Naive B cell (primary cell): ENCODE measurements at places on chromosomes 7 and 10. TPM values are rescaled to one million over a fixed set of nuclear protein-coding genes. Genes with fewer than 3 reads are reported as not detected.

Gene GCC1
- polyA plus RNA-seq, result 9.3 TPM

Gene BAG3
- polyA plus RNA-seq, result 1.2 TPM

Gene PDE6C
- polyA plus RNA-seq, result not detected

- no peak for DNase-seq
Measured at GRCh38 chr7:4766666-4767519, 8.5 kb upstream of the AP5Z1 start.

DNA sequence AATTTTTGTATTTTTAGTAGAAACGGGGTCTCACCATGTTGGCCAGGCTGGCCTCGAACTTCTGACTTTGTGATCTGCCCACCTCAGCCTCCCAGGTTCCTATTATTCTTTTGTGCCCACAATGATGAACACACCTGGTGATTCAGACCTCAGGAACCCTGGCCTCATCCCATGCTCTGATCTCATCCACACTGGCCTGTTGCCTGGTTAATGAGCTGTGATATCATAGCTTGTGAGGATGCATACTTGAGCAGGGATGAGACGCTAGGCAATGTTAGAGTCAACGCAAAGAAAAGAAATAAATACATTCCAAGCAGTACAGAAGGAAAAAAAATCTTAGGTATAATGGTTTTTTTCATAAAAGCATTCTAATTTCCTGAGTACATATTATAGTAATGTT, 82.4 kb upstream of the RNF32 start:
- no peak for DNase-seq

Gene CALHM1
- polyA plus RNA-seq, result not detected

GRCh38 chr10:18230794-18231193, 90.6 kb downstream of the CACNB2 start:
- no peak for DNase-seq

Gene FRAT2
- polyA plus RNA-seq, result 18.4 TPM

DNA sequence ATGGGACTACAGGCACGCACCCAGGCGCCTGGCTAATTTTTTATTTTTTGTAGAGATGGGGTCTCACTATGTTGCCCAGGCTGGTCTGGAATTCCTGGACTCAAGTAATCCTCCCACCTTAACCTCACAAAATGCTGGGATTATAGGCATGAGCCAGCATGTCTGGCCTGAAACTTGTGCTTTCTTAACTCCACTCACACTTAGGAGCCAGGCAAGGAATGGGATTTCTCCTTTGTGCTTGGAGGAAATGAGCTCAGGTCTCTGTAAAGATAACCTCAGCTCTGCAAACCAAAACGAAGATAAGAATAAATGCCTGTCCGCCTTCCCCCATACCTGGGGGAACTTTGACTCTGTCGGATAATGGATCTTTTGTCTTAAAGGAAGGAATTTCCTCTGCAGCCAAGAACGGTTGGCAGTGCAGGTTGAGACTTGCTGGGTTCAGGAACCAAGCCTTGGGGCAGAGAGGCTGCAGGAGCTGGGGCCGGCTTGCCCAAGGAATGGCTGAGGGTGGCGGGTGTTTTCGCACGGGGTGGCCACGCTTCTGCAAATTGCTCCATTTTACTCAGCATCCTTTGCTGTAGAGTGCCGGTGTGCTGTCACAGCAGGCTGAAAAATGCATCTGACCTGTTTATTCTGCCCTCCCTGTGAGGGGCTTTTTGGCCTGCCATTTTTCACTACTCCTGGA, 174.2 kb downstream of the KIAA1217 start:
- DNase-seq, result no peak

- DNase-seq, result no peak
Measured at GRCh38 chr10:127736222-127736914, 617 bp upstream of the FOXI2 start.

DNA sequence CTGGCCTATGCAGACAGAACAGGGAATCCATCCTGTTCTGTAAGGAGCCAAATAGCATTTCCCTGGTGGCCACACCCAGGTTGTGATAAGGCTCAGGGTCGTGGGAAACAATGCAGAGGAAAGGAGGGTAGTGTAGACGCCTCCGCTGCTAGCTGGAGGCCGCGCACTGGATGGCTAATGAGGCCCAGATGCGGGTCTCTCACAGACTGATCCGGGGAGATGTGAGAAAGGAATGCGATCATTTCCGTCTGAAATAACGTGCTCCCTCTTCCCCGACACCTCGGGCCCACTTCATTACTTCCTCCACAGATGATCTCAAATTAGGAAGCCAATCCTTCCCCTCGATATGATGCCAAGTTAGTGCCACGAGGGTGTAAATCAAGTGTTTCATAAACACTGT, 203.3 kb downstream of the TAX1BP1 start:
- DNase-seq, result no peak

DNA sequence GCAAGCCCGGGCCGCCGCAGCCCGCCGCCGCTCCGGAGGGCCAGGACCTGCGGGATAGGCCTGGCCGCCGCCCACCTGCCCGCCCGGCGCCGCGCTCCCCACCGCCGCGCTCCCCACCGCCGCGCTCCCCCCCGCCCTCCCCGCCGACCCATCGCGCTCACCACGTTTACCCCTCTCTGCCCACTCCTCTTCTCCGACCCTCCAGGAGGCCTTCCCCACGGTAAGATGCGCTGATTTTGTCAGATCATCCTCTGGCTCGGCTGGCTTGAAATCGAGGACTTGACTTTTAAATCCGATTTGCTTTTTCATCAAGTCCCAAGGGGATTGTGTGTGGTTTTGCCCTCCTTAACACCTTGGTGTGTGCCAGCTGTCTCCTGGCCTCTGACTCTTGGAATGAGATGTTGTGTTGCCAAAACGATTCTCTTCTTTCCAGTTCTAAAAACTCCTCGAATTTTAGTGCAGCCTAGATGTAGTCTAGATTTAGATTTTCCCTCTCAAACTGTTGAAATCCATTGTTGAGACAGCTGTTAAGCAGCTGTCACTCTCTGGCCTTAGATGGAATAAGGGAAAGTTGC, 738 bp downstream of the POM121 start:
- peak; percentile 19 for DNase-seq

GRCh38 chr7:155412416-155413253, 45.3 kb upstream of the EN2 start:
- DNase-seq, result peak; percentile 14

DNA sequence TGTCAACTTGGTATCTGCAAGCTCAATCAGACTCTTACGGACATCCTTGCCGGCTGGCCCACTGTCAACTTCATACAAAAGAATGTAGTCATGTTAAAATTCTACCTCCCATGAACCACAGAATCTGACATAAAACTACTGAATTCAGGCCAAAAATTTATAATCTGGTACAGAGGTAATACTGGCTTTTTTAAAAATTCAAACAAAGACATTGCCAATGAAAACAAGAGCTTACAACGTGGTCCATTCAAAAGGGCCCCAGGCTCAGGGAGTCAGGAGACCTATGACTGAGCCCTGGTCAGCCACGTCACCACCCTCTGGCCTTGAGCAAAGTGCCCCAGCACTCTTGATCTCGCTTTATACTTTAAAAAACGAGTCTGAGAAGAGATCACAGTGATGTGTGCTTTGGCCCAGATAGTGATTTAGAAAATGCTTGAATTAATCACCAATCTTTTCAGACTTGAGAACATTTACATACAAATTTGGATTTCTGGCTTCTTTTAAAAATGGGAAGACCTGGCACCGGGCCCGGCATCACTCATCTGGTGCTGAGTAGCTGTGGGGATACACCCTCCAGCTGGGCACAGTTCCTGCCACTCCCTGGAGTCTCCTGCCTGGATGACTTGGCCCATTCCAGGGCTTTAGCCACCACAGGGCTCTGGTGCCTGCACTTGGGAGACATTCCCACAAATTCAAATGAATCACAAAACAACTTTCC, 94.1 kb downstream of the PIP4K2A start:
- no peak for DNase-seq

DNA sequence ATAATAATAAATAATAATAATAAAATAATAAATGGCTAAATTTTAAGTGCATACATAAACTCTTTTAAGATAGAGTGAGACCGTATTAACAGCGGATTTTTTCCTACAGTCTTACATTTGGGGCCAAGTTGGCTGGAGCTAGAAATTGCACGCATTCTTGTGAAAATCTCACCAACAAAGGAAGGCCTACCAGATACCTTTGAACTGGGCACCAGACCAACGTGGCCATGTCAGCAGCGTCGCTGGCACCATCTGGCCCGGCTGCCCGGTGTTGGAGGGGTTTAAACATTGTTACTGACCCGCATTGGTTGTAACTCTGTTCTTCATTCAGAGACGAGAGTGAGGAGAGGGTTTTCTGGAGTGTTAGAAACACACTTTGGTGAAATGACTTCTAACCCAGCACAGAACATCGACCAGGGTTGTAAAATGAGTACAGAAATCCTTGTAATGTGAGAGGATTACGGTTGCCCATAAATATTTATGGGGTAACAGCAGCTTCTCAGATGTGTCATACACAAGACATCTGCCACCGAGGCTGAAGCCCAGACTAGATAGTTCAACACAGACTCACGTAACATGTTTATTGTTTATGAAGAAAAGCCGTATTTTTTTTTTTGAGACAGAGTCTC, 34.6 kb upstream of the UNCX start:
- DNase-seq, result no peak
